ENCODE measurements at places on chromosomes 2 and 18.

DNA sequence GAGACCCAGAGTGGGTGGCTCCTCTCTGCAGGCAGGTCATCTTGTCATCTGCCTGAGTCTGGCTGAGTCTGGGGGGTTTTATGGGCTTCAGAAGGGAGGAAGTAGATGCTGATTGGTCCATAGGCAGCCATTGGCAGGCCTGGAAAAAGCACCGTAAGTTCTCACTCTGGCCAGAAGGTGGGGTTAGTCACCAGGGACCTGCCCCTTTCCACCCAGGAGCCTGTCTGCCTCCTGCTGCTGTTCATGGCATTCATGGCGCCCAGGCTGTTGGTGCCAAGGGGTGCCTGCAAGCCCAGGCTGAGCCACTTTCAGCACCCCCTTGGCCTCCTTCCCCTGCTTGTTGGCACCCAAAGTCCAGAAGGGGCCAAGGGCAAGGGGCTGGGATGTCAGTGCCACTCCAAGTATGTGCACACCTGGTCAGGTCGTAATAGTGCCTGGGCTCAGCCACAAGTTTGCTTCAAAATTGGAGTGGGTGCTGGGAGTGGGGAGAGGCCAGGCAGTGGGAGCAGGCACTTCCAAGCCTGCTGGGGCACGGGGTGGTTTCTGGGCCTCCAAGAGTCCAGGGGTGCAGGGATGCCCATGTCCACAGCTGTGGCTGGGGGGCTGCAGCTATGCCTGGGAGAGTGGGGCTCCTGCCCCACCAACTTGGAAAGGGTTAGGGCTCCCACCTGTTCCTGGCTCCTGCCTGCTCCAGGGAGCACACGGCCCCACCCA is 178.1 kb downstream of the FAM210A start:
- no peak for DNase-seq

- DNase-seq: no peak
These were observed 56.1 kb downstream of the ASAP2 start for GRCh38 chr2:9262671-9263171.

DNA sequence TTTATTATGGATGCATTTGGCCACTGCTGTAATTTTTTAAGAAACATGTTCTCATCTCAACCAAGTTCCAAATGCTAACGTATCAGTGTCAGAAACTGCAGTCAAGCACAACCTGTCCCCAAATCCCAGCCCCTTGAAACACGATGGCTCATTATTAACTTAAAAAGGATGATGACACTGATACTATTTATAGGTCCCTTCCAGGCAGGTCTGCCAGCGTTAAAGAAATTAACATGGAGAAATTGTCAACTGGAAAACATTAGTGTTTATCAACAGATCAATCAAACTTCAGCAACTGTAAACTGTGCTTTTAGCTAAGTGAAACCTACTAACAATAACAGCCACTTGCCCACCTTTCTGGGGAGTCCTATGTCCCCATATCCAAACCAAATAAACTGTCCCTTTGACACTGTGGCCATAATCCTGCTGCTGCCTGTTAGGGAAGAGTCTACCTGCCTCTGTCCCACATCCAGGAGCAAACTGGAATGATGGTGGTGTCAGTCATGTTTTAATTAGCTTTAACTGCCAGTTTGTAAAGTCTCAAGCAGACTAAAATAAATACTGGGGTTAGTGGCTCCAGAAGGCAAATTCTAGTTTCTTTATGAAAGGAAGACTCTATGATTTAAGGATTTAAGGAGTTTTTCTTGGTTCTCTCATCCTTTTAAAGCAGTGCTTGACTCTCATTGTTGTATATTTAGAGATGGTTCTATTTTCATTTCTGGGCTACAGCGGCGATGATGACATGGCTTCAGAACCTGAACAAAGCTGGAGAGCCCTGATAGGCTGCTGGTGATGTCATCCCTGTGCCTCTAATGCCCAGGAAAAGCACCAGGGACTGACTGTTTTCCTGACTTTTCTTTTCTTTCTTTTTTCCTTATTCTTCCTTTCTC is 583.6 kb upstream of the PIK3C3 start:
- DNase-seq: no peak

DNA sequence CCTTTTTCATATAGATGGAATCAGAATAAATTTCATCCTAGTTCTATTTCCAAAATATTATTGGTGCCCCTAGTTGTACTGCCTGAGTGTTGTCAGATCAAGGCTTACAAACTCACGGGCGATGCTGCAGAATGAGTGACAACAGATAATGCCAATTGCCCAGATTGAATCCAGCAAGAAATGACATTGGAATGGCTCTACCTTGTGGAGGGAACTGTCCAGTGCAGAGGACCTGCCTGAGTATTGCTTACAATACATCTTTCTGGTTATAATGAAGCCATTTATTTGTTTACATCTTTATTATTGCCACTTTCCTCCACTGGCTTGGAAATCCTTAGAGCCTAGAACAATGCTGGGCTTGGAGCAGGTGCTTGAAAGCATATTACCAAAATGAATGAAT is 7.8 kb upstream of the IL1R2 start:
- no peak for DNase-seq

DNA sequence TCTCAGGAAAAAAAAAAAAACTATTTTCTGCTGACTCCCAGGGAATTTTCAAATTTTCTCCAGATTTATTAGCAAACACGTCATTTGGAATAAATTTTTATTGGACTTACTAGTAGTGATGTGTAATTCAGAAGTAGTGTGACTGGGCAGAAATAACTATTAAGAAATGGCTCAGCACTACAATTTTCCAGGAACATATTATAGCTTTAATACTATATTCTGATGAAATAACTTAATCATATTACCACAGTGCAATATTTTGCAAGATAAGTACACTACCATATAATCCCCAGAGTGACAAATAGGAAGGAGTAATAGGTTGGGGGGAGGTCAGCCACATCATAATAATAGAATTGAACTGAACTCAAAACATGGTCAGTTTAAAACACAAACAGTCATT is 19.7 kb upstream of the TNFAIP6 start:
- DNase-seq: no peak

DNA sequence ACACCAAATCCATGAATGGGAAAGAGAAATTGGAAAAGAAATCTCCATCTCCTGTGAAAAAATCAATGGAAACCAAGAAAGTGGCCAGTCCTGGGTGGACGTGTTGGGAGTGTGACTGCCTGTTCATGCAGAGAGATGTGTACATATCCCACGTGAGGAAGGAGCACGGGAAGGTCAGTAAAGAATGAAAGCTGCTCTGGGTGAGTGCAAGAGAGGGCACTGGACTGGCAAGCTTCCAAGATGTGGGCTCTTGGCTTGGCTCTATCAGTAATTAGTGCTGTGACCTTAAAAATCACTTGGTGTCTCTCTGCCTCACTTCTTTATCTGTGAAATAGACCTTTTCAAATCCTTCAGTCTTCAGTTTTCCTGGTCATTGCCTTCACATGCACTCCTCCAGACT is 89.0 kb downstream of the ZNF532 start:
- DNase-seq: no peak

All from CD4-positive, alpha-beta T cell treated with Interleukin-1 beta for 1 hour (primary cell).